GM23338 (cell line): ENCODE measurements at places on chromosomes 12 and 14. TPM values are rescaled to one million over a fixed set of nuclear protein-coding genes. Genes with fewer than 3 reads are reported as not detected.
A peak's percentile ranks its signal among the peaks of the same experiment; 100 is the strongest.

DNA sequence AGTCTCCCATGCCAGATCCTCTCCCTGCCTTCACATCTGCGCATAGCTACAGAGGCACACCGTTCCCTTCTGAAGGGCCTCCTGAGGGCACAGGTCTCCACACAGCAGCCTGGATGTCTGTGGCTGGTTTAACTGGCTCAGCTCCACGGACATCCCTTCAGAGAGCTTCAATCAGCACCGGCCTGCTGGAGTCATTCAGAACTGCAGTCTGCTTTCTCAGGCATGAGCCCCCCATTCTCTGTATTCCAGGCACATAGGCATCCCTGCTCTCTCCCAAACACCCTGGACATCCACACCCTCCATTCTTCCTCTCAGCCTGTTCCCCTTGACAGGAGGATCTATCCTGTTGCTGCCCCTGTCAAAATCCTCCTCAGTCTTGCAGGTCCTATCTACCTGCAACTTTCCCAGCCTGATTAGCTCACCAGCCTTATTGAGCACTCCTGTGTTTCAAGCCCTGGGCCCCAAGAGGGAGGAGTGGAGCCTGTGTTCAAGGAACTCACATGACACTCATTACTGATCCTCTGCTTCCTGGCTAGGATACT, 2.9 kb upstream of the DHRS2 start:
- H3K27ac ChIP-seq: no peak overlapping the region
- H3K27me3 ChIP-seq: no peaks in the 10 kb centered on the region
- peak; percentile 61 for DNase-seq
- H3K4me3 ChIP-seq: no peak overlapping the region

- H3K27ac ChIP-seq: no peak overlapping the region
- no peaks in the 10 kb centered on the region for H3K36me3 ChIP-seq
- H3K4me1 ChIP-seq: no peaks in the 10 kb centered on the region
- no peaks in the 10 kb centered on the region for H3K27me3 ChIP-seq
- no peak for DNase-seq
Observed at GRCh38 chr12:8867009-8867408, 44.6 kb downstream of the A2ML1 start.

DNA sequence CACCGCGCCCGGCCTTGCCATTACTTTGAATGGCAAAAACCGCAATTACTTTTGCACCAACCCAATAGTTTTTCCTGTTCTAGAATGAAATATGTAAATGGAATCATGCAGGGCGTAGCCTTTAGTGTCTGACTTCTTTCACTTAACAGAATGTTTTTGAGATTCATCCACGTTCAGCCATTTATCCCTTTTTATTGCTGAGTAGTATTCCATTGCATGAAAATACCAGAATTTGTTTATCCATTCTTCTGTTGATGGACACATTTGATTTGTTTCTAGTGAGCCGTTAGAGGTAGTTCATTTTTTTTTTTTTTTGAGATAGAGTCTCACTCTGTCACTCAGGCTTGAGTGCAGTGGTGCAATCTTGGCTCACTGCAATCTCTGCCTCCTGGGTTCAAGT, 90.6 kb downstream of the SLC25A47 start:
- no peak overlapping the region for H3K27ac ChIP-seq
- H3K36me3 ChIP-seq: no peaks in the 10 kb centered on the region

GRCh38 chr12:90303771-90304170, 595.1 kb upstream of the ATP2B1 start:
- no peak for DNase-seq
- no peaks in the 10 kb centered on the region for H3K36me3 ChIP-seq
- H3K27me3 ChIP-seq: no peaks in the 10 kb centered on the region

GRCh38 chr12:116916714-116917114, 6.0 kb downstream of the FBXW8 start:
- H3K36me3 ChIP-seq: no peaks in the 10 kb centered on the region
- H3K4me3 ChIP-seq: no peak overlapping the region
- H3K27ac ChIP-seq: peak overlapping the region; percentile 39; the same call in 1 of the 2 replicates

GRCh38 chr14:96233661-96234060, 22.3 kb upstream of the BDKRB1 start:
- DNase-seq: no peak
- H3K36me3 ChIP-seq: no peaks in the 10 kb centered on the region
- no peaks in the 10 kb centered on the region for H3K27me3 ChIP-seq
- H3K4me1 ChIP-seq: peaks cover 12% of the 10 kb centered on the region; the same call in 1 of the 2 replicates
- no peak overlapping the region for H3K4me3 ChIP-seq

GRCh38 chr12:64172143-64172970, 49.7 kb downstream of the KICS2 start:
- H3K4me3 ChIP-seq: no peak overlapping the region
- peaks cover 27% of the 10 kb centered on the region for H3K4me1 ChIP-seq
- H3K27ac ChIP-seq: no peak overlapping the region

DNA sequence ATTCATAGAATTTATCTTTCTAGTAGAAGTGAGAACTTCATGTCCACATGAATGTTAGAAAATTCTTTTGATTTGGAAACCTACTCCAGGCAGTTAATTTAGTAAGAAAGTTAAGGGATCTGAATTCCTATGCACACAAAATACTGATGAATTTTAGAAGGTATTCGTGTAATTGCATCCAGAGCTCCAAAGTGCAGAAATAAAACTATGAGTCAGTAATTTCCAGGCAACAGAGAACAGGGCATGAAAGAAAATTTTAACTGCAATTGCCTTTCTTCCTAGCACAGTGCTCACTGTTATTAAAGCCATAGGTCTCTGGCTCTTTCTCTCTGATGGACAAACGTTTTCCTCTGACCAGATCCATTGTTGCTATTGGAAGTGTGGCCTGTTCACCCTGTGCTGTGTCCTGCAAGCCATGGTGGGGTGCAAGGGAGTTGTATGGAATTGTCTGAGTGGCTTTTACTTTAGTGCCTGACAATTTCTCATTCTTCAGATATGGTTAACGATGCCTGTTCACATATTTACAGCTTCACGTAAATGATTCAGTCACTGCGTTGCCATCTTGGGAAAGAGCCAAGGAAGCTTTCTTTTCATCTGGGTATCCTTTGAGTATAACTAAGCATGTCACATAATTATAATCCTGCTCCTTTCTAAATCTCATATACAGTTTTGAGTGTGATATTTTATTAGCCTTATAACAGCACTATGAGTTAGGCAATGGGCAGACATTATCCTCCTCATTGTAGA, 145.1 kb downstream of the ACSS3 start:
- H3K27me3 ChIP-seq: no peaks in the 10 kb centered on the region
- H3K36me3 ChIP-seq: no peaks in the 10 kb centered on the region
- no peak for DNase-seq

DNA sequence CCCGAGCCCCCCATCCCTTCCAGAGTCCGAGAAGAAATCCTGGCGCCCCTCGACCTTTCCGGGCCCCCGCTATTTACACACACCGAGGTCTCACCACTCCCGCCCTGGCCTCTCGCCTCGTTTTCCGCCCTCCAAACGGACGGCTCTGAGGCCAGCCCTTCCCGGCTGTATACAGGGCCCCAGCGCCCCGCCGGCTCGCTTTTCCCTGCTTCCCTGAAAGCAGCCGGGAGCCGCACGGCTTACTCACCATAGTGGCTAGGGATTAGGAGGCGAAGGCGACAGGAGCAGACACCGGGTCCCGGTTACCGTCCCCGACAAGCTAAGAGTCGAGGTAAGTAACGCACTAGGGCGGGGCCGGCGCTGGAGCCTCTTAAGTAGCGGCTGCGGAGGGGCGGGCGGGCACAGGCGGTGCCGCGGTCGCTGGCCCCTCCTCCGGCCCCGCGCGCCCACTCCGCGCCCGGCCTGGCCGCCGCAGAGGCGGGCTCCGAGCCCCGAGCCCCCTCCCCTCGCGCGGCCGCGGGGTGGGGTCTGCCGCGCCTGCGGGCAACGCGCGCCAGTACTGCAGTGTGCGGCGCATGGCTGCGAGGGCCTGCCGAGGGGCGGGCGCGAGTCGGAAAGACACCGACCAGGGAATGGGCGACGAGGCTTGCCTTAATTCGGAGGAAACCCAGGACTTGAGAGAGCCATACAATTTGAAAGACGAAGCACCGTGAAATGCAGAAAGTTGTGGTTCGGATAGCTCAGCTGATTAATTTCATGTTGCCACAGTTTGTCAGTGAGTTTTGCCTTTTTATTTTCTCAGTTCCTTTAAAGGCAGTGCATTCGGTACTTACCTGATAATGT, at the start of gene TUBA1B:
Gene TUBA1B, minus strand, starts transcription at position 345 of the 843 bp plus-strand sequence. Its CDS starts 95 bp downstream, at position 250.
- peaks cover 27% of the 10 kb centered on the region for H3K36me3 ChIP-seq
- DNase-seq: peak; percentile 94
- H3K27me3 ChIP-seq: no peaks in the 10 kb centered on the region
- H3K4me1 ChIP-seq: peaks cover 9% of the 10 kb centered on the region

DNA sequence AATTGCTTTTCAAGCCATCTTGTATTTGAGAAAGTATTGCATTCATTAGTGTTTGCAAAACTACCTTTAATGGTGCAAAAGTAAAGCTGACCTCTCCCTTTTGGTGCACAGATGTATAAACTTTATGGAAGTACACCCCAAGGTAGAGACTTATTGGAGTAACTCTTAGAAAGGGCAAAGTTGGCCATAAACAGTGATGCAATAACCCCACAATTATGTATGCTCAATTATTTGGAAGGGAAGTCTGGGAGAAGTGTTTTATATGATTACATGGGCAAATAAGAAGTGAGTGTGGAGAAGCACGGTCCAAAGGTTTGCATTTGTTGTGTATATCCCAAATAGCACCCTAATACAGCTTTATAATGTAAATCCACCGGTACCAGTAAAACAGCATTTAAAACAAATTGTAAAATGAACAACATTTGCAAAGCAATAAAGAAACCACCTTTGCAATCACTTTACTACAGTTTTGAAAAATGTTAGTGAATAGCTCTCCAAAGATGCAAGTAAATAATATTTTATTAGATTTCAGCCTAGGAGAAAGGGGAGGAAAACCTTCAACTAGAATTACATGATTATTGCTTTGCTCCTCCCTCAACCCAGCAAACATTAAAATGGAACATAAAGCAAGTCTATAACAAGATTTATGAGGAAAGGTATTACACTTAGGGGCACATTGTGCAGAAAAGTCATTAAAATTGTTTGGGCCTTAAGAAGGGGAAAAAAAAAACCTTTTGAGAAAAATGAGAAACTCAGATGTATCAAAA, 70.5 kb downstream of the HMGA2 start:
- no peak overlapping the region for H3K4me3 ChIP-seq
- peak overlapping the region; percentile 97 for H3K27ac ChIP-seq
- H3K36me3 ChIP-seq: no peaks in the 10 kb centered on the region
- no peak for DNase-seq
- H3K4me1 ChIP-seq: peaks cover 56% of the 10 kb centered on the region
- H3K27me3 ChIP-seq: no peaks in the 10 kb centered on the region

GRCh38 chr14:60114881-60115280, 23.2 kb downstream of the PCNX4 start:
- H3K4me3 ChIP-seq: no peak overlapping the region
- H3K27me3 ChIP-seq: no peaks in the 10 kb centered on the region
- H3K27ac ChIP-seq: no peak overlapping the region
- peaks cover 14% of the 10 kb centered on the region for H3K36me3 ChIP-seq
- no peaks in the 10 kb centered on the region for H3K4me1 ChIP-seq

- no peaks in the 10 kb centered on the region for H3K27me3 ChIP-seq
- H3K36me3 ChIP-seq: no peaks in the 10 kb centered on the region; the same call in 1 of the 2 replicates
- H3K4me3 ChIP-seq: no peak overlapping the region
- no peak for DNase-seq
- H3K4me1 ChIP-seq: no peaks in the 10 kb centered on the region
Observed at GRCh38 chr14:82180139-82180538, 646.5 kb upstream of the SEL1L start.

GRCh38 chr14:90140298-90140955, 78.6 kb downstream of the KCNK13 start:
- no peaks in the 10 kb centered on the region for H3K36me3 ChIP-seq
- H3K4me1 ChIP-seq: peaks cover 5% of the 10 kb centered on the region; the same call in 1 of the 2 replicates
- peak; percentile 11 for DNase-seq
- no peak overlapping the region for H3K27ac ChIP-seq
- H3K4me3 ChIP-seq: no peak overlapping the region

- H3K27me3 ChIP-seq: no peaks in the 10 kb centered on the region
- no peaks in the 10 kb centered on the region for H3K4me1 ChIP-seq
- DNase-seq: no peak
- no peaks in the 10 kb centered on the region for H3K36me3 ChIP-seq
- H3K27ac ChIP-seq: no peak overlapping the region
- no peak overlapping the region for H3K4me3 ChIP-seq
Observed at GRCh38 chr14:68753690-68754089, 39.2 kb downstream of the ZFP36L1 start.

- no peaks in the 10 kb centered on the region for H3K27me3 ChIP-seq
- DNase-seq: no peak
- H3K36me3 ChIP-seq: no peaks in the 10 kb centered on the region
- H3K27ac ChIP-seq: no peak overlapping the region
Observed at GRCh38 chr12:95834572-95834971, 24.2 kb upstream of the SNRPF start.

GRCh38 chr12:63844391-63845341, at the start of gene SRGAP1:
TSS of gene SRGAP1 (plus strand) at chr12:63844700. CDS start at chr12:63844817, 117 bp downstream.
- H3K4me3 ChIP-seq: peak within 1 kb of the TSS; percentile 99
- 0 out of 2 replicates have a peak within 1 kb of the TSS, but pooled peaks have one; percentile 36 for H3K27ac ChIP-seq
- H3K36me3 ChIP-seq: no peaks in the 10 kb centered on the region
- peaks cover 20% of the 10 kb centered on the region for H3K27me3 ChIP-seq

DNA sequence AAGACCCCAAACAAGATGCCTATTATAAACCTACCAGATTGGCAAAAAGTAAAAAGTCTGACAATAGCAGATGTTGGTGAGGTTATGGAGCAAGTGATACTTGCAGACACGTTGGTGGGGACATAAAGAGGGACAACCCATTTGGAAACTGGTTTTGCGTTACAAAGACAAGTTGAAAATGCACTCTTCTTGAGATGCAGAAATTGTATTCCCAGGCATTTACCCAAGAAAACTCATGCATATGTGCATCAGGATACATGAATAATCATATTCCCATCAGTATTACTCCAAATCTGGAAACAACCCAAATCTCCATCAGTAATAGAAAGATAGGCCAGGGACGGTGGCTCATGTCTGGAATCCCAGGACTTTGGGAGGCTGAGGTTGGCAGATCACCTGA, 12.8 kb upstream of the GOLGA5 start:
- H3K4me1 ChIP-seq: no peaks in the 10 kb centered on the region; the same call in 1 of the 2 replicates
- H3K36me3 ChIP-seq: no peaks in the 10 kb centered on the region

DNA sequence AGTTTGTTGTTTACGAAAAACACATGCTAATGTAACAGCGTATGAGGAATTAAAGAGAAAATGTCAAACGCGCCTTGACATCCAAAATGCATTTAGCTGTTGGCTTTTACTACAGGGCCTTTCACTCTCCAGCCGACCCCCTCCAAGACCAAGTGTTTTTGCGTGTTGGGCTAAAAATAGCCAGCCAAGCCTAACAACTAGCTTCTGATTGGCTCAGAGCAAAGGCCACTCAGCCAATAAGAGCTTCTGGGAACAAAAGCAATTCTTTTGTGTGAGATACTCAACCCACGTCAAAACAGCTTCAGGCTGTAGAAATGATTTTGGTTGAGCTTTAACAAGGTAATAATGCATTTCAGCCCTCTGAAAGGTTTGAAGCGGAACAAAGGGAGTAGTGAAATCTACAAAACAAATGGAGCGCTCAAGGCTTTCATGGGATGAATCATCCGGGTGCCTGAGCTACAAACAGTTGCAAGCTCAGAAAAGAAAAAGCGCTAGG, 198.7 kb upstream of the DCN start:
- peak overlapping the region; percentile 46 for H3K4me3 ChIP-seq
- peaks cover 28% of the 10 kb centered on the region for H3K4me1 ChIP-seq
- peak overlapping the region; percentile 93 for H3K27ac ChIP-seq
- DNase-seq: peak; percentile 94
- H3K27me3 ChIP-seq: no peaks in the 10 kb centered on the region
- no peaks in the 10 kb centered on the region for H3K36me3 ChIP-seq

GRCh38 chr14:29205658-29206057, 439.1 kb downstream of the FOXG1 start:
- DNase-seq: no peak

- no peak overlapping the region for H3K27ac ChIP-seq
- peaks cover 10% of the 10 kb centered on the region; the same call in 1 of the 2 replicates for H3K4me1 ChIP-seq
- H3K4me3 ChIP-seq: no peak overlapping the region
- H3K27me3 ChIP-seq: peaks cover 4% of the 10 kb centered on the region
Observed at GRCh38 chr12:3207175-3207574, 130.0 kb downstream of the TSPAN9 start.

Gene SCNN1A
- total RNA-seq: 125 and 134 TPM in 2 replicates

Gene HSPB8
- 4.7 and 4.8 TPM in 2 replicates for total RNA-seq

Gene PTPRR
- 0.76 and 1.6 TPM in 2 replicates for total RNA-seq
